ENCODE measurements at places on chromosomes 13 and 19.

- DNase-seq, result no peak
Observed at GRCh38 chr19:38869160-38869835, 8.8 kb downstream of the RINL start.

DNA sequence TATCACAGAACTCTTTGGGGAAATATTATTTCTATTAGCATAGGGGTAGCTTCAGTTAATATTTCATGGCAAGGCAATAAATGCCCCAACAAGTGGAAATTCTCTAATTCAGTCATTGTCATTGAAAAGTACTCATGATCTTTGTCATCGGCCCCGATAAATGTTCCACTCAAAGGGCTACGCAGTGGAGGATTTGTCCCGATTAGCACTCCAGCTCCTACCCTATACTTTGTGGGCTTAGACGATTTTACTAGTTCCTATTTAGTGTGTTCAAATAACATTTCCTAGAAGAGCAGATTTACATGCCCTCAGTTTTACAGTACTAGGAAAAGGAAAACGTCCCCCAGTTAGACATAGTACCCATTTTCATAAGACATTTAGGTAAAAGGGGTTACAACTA, 38.0 kb upstream of the ATP12A start:
- DNase-seq, result no peak

- no peak for DNase-seq
Observed at GRCh38 chr13:35826626-35827254, 304.4 kb downstream of the DCLK1 start.

DNA sequence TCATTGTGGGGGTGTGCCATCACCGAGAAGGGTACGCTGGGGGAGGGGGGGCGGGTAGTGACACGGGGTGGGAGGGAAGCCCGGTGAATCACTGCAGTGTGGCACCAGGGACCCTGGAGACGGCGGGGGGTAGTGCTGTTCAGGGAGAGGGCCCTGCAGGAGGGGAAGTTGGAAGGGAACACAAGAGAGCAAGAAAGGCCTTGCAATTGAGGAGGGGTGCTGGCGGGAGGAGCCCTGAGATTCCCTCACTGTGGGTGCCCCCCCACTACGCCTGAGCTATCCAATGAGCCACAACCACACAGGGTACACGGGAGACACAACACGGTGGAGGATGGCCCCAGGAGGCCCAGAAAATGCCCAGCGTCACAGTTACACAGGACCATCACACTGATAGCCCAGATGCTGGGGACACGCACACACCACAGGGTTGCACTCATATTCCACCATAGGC, 516 bp upstream of the ATP1A3 start:
- no peak for DNase-seq
